ENCODE measurements at places on chromosomes 6 and 20.

DNA sequence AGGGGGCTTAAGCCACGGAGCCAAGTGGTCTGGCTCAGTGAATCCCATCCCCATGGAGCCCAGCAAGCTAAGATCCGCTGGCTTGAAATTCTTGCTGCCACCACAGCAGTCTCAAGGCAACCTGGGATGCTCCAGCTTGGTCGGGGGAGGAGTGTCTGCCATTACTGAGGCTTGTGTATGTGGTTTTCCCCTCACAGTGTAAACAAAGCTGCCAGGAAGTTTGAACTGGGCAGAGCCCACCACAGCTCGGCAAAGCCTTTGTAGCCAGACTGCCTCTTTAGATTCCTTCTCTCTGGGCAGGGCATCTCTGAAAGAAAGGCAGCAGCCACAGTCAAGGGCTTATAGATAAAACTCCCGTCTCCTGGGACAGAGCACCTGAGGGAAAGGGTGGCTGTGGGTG lies 25.5 kb upstream of the IL20RA start:
- DNase-seq: no peak

- no peak for DNase-seq
Observed at GRCh38 chr6:158737082-158737709, 82.0 kb downstream of the EZR start.

DNA sequence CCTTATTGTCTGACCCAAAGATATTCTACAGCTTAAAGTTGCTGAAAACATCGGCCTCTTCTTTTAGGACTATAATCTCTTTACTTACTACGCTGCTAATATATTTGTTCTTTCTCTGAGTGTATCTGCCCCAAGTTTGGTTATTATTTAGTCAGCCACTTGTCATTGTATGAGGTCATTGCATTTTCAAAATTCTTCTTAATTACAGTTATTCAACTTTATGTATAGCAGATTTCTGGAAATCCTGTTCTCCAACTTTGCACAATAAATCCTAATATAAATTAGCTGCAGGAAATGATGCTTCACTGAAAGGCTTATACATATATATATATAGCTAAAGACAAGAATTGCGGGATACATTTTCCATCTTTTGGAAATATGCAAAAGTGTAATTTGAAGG lies 88.5 kb upstream of the HIVEP1 start:
- no peak for DNase-seq

DNA sequence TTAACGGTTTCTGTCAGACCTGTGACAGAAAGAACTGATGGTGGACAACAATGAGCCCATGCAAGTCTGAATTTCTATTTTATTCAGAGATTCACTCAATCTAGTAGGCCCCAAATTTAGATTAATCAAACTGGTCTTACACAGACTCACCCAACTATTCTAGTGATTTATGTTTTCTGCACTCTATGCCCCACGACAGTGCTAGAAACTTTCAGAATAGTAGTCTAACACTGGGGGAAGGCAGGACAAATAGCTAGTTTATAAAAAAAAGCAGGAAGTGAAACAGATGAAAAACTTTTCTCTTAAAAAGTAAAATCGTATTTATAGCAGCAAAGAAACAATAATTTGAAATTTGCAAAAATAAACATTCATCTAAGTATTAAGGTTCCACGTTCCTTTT lies 5.0 kb downstream of the TCP11 start:
- DNase-seq: no peak

- DNase-seq: no peak
Observed at GRCh38 chr6:44967481-44967880, 360.6 kb upstream of the RUNX2 start.

GRCh38 chr20:60063048-60063451 lies 104.8 kb downstream of the CDH26 start:
- no peak for DNase-seq

DNA sequence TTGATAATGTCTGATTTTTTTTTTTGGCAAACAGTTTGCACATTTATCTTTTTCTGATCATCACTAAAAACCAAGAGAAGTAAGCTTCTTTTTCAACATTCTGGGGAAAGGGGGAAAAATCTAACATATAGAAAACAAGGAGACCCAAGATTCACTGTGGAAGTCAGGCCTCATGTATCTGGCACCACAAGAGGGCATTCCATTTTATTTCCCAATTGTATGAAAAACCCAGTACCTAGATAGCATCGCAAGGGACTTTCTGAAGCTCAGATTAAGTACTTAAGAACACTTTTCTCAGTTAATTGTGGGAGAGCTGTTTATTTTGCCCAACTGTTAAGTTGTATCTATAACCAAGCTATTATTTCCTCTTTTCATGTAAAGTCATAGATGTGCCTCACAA lies 152.9 kb downstream of the KLHL32 start:
- DNase-seq: no peak

- DNase-seq: no peak
Observed at GRCh38 chr6:35243386-35243958, 16.1 kb upstream of the ZNF76 start.

- DNase-seq: no peak
Observed at GRCh38 chr6:67898875-67899274, 736.2 kb upstream of the ADGRB3 start.

GRCh38 chr20:19205981-19206396 lies 6.5 kb upstream of the SLC24A3 start:
- DNase-seq: peak; percentile 37

DNA sequence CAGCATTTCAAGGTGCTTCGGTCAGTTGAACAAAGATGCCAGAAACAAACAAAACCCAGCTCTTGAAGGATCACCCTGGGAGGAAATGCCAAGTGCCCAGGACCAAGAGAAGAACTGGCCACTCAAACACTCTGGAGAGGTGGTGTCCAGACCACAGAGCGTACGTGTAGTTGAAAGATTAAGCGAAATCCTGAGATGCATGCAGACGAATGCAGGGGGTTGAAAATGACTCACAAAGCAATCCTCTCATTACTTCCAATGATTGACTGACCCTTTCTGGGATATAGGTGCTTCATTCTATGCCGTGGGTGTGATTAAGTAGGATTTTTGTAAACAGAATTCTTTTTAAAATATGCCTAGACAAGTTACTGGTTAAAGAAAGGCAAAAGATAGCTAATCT lies 71.5 kb upstream of the ATXN1 start:
- no peak for DNase-seq
